ENCODE measurements at places on chromosomes 2 and 18. TPM values are rescaled to one million over a fixed set of nuclear protein-coding genes. Genes with fewer than 3 reads are reported as not detected.

DNA sequence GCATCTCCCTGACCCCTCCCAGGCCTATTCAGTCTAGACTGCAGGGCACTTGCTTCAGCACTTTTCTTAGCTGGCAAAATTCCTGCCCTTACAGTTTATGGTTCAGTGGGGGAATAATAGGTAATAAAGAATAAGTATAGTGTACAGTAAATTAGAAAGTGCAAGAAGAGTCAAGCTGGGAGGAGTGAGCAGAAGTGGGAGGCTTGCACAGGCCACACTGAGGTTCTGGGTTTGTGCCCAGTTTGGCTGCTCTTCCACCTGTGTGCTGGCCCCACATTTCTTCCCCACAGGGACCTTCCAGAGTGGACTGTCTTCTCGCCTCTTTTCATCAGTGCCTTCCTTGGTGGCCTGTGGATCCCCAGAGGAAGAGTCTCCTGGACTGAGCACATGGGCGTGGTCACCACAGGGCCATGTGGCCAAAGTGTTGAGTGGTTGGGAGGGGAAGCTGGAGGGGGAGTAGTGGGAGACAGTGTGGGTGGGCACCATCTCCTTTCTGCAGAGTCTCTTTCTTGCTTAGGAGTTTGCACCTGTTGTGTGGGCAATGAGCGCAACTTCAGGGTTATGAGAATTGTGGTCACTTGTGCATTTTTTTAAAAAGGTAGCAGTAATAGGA, 128.6 kb upstream of the ZSWIM2 start:
- DNase-seq, result no peak

- no peak for DNase-seq
Measured at GRCh38 chr2:62076980-62077638, 118.8 kb upstream of the B3GNT2 start.

- peak; percentile 78 for DNase-seq
Measured at GRCh38 chr2:95022309-95023221, 2.9 kb upstream of the MAL start.

DNA sequence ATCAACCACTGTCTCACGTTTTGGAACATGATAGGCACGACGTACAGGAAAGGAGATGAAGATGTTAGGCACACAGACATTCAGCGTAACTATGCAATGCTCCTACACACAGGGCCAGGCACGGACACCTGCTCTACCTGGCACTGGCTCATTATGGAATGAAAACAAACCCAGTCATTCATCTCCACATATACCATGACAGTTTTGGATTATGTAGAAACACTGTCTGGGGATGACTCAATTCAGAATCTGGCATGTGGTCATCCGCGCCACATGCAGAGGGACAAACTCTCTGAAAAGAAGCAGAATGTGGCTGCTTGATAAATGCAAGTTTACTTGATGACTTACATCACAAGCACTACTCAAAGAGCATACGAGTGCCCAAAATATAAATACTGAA, 29.5 kb upstream of the NFU1 start:
- no peak for DNase-seq

GRCh38 chr2:230643576-230644291, 68.9 kb upstream of the CAB39 start:
- no peak for DNase-seq

DNA sequence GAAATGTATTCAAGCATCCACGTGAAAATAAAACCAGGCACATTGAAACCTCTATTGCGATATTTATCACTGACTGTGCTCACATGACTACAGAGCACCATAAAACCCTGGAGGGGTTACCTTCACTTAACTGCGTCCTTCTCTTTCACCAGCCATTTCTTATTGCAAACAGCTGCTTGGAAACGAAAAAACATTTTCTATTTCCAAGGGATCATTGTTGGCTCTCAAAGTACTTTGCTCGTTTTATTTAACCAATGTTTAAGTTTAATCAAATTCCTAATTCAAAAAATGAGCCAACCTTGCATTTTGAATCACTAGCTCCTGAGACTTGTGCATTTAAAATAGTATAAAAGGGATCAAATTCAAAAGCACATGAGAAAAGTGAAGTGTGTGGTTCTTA, 134.4 kb downstream of the OSR1 start:
- no peak for DNase-seq

- DNase-seq, result no peak
Measured at GRCh38 chr2:213281156-213281555, 3.1 kb upstream of the SPAG16 start.

- peak; percentile 33 for DNase-seq
Measured at GRCh38 chr2:23330214-23330613, 54.8 kb upstream of the KLHL29 start.

DNA sequence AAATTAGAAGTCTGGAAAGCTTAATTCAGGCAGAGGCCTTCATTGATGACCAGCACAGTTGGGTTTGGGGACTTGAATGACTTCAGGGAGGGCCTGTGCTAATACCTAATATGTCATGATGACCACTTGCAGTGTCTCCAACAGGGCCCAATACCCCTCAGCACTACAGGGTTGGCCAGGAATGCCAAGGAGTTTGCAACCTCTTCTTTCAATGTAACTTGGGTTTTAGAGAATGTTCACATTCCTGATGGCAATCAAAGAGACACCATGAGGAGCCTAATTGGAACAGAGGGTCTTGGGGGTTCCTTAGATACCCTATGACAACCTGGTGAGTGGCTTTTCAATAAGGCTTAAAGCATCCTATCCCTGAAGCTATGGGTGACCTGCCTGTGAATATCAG, 52.4 kb upstream of the ST8SIA3 start:
- DNase-seq, result no peak

DNA sequence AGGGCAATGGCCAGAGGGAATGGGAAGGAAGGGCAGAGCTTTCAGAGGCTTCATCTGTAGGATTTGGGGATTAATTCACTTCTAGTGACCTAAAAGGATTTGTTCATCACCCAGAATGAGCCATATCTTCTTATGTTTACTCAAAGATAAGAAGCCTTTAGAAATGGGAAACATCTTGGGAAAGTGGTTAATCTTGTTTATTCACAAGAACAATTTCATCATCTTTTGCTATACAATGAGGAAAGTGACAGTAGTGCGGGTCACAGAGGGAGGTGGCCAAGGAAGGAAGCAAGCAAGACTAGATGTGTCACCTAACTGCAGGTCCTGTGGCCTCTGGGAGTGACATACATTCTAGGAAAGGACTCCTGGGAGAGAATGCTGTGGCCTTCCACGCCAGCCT, 140.4 kb upstream of the ALPP start:
- DNase-seq, result no peak

GRCh38 chr2:212898011-212898410, 253.4 kb downstream of the IKZF2 start:
- DNase-seq, result no peak

DNA sequence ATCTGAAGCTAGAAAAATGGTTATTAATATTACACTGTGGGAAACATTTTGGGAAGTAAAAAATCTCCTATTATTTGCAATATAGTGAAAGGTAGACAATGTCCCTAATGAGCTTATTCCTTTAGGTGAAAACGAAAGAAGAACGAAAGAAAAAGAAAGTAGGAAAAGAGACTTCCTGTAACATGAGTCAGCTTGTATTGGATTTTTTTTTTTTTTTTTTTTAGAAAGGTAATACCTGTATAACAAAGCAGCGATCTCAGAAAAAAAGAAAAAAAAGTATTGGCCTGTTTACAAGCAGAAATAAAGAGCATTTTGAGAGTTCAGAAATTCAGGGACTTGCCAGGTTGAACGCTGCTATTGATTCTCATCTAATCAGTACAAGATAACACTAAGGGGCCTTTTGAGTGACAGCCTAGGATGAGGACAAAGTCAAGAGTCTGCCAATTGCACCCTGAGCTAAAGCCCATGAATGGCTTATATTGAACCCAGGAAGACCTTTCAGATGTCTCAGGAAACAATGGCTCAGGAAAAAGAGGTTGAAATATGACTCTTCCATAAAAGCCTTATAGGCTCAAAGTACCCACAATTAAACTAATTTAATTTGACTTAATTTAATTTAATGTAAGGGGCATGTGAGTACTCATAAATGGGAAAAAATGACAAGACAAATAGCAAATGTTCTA, 615.6 kb upstream of the CDH2 start:
- no peak for DNase-seq

DNA sequence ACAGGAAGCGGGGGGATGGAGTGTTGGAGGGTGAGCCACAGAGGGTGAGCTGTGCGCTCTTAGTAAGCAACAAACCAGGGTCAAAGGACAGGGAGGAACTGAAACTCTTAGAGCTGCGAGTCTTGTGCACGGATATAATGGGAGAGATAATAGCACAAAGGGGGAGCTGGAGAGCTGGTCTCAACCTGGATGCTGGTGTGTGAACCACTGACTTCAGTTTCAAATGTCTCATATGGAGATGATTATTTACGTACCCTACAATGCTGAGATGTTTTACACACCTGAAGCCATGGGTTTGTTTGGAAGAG, 35.9 kb downstream of the PTGR3 start:
- DNase-seq, result no peak

DNA sequence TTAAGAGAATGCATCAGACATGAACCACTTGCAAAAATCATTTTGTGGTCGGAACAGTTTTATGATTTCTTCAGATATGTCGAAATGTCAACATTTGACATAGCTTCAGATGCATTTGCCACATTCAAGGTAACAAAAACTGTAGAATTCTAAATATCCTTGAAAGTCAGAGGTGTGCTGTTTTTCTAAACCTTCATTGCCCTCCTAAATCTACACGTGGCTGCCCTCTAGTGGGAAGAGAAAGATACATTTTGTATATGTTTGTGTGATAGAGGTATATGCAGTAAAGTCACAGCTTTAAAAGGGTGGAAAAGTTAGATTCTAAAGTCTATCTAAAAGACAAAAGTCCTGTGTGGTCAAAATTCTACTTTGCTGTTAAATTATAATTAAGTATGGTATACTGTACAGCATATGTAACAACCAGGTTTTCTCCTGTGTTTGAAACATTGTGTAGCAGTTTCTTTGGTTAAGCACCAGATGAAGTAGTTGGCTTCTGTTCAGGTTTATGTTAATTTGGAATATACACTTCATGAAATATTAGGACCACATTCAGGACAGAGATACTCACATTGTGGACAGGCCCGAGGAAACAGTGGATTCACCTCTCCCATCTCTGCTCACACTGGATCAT, 65.9 kb upstream of the ITM2C start:
- DNase-seq, result no peak

DNA sequence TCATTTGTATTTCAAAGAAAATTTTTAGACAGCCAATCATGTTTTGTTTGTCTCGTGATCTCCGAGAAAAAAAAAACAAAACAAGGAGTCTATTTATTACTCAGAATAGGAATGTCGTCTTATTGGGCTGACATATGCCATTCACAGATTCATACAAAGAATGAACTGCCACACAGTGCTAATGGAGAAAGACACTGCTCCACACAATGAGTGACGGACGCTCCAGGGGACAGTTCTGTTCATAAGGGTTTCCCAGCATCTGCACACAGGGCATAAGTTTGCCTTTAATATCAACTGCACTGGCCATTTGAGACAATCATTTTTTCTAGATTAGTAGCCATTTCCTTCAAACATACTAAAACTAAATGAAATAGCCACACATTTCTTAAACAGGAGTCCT, 3.4 kb downstream of the SERTAD2 start:
- DNase-seq, result no peak

DNA sequence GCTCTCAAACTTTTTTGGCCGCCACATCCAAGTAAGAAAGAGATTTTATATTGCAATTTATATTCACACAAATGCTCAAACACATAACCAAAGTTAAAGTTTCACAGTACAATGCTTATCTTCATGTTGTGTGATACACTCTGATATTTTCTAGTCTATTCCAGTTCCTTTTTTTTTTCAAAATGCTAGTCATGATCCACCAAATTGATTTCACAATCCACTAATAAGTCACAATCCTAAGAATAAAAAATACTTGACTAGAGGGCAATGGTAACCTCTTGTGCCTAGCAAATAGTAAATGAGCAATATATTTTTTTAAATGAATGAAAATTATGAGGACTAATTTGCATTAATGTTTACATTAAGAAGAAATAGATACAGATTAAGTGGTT, 5.8 kb upstream of the PTPN4 start:
- DNase-seq, result no peak

DNA sequence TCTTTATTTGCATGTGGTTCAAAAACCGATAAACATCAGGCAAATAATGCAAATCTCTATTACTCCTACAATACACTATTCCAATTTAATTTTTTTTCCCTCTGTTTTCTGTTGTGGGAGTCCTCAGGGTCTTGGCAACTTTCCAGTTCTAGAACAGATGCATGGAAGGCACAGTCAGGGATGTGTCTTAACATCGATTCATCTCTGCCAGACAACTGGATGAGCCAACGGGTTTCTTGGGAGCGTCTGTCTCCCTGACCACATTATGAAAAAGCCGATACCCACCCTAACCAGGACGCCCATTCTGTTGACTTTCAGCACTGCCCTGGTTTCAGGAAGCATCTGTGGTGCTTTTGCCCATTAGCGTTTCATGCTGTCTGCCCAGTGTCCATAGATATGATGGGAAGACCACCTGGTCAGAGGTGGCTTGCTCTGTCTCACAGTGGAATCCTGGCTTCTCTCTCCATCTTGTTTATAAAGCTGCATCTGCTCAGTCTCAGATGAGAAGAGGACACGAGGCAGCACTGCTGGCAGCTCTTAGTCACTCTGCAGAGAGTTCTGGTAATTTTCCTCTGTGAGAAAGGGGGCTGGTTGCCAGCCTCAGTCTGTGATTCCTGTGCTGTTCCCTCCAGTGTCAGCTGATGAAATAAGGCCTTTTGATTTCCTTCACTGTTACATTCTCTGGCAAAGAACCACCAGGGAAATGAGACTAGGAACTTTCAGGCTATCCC, 57.9 kb upstream of the KCNE4 start:
- no peak for DNase-seq

The TCF23 gene
- not detected for total RNA-seq

The SERPINB12 gene
- not detected for total RNA-seq

The POTEC gene
- total RNA-seq, result not detected

The ASTL gene
- total RNA-seq, result not detected

The PAX8 gene
- total RNA-seq, result 3.9 TPM

The MERTK gene
- total RNA-seq, result 20.1 TPM

The KRTCAP3 gene
- total RNA-seq, result 15.4 TPM

The DNAJC5G gene
- not detected for total RNA-seq

The BOK gene
- 8.0 TPM for total RNA-seq

Measured in progenitor cell of endocrine pancreas (in vitro differentiated cells).